ENCODE measurements at places on chromosomes 3 and 15.

DNA sequence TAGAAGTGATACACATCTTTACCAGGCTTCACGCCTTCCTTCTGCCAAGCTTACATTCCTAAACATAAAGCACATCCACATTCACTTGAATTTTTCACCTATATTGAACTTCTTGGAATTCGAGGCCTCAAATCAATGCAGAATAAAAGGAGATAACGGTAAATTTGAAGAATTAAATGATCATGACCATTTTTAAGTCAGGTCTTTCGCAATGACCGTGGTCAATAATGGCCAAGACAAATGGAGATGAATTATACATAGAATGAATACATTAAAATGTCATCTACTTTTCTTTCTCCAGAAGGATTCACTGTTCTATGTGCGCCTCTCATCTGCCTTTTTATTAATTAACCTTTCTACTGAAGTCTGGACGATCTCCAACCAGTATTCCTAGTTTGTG, 5.3 kb upstream of the GOLGA8A start:
- no peak for DNase-seq

DNA sequence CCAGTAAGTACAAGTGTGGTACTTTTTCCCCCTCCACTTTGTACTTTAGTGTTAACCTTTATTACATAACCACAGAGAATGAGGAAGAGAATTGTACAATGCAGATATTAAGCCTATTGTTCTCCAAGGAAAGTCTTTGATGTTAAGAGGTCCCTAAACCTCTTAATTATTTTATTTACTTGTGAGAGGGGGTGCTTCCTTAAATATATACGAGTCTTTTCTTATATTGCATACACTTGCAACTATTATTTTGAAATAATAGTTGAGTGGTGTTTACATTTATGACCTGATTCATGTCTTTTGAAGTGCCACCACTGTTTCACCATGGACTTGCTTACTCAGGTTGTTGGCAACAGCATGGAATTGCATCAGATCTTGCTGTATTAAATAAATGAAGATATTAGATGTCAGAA, 10.1 kb downstream of the USP3 start:
- DNase-seq: no peak

DNA sequence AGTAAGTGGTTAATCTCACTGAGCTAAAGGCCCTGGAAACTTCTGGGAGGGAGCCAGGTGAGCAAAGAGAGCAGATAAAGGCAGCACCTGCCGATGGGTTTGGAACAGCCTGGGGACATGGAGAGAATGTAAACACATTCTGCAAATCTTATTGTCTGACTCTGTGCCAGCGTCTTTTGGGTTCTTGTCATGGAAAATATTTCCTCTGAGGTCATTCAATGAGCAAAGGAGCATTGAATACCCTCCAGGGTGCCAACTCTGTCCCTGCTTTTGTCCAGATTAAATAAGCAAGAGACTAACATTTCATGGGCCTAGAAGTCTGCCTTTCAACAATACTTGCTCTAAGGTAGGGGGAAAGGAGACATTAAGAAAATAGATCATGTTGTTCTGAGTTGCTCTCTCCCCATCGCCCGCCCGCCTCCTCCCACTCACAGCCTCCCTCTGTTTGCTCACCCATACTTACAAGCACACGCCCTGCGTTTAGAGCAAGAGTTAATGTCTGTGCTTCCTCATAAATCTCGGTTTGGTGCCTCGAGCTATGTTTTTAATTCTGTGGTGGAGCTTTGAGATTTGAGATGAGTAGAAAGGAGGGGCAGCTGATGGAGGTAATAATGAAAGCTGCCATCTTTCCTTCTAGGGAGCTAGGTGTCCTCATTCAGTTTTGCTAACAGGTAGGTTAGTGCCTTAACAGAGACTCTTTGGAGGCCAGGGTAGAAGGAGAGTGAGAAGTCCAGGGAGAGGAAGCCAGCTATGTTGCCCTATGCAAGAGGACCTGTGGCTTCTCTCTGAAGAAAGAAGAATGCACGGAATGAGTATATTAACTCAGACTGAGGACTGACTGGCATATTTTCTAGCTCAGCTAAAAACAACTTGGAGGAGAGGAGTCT, 132.9 kb downstream of the TPRG1 start:
- DNase-seq: no peak

DNA sequence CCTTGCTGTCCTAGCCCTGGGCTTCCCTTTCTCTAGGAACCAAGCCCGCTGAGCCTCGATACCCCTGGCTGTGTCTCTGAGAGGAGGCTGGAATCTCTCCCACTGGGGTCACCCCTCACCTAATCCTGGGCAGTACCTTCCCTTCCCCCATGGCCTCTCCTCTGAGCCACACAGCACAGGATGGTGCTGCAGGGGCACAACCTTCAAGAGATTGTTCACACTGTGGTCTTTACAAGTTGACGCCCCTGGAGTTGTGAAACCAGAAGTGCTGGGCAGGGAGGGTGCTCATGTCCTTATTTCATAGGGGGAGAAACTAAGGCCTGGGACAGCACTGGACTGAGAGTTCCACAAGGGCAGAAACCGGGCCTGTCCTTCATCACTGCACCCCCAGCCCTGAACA, 70.9 kb upstream of the TMEM115 start:
- no peak for DNase-seq

- DNase-seq: no peak
These were observed 415.2 kb upstream of the FRG2C start for GRCh38 chr3:75248974-75249373.

DNA sequence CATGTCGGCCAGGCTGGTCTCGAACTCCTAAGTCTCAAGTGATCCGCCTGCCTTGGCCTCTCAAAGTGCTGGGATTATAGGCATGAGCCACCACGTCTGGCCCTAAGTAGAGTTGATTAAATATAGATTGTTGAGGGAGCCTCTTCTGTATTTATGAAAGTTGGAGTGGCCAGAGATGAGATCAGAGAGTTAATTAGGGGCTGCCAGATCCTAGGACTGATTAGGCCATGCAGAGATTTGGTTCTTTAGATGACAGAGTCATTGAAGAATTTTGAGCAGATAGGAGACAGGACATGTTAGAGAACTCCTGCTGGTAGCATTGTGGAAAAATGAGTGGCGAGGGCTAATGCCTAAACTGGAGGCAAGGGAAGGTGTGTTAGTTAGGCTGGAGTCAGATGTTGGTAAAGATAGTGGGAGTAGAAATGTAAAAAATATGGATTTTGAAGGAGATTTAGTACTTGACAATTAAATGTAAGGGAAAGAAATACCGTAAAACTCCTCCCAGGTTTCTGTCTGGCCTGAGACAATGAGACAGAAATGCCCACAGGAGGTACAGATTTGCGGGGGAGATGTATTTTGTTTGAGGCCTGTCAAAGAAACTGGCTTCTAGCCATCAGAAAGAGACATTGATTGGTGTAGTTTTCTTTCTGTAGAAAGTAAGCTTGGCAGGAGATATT, 23.4 kb downstream of the SACM1L start:
- DNase-seq: no peak

DNA sequence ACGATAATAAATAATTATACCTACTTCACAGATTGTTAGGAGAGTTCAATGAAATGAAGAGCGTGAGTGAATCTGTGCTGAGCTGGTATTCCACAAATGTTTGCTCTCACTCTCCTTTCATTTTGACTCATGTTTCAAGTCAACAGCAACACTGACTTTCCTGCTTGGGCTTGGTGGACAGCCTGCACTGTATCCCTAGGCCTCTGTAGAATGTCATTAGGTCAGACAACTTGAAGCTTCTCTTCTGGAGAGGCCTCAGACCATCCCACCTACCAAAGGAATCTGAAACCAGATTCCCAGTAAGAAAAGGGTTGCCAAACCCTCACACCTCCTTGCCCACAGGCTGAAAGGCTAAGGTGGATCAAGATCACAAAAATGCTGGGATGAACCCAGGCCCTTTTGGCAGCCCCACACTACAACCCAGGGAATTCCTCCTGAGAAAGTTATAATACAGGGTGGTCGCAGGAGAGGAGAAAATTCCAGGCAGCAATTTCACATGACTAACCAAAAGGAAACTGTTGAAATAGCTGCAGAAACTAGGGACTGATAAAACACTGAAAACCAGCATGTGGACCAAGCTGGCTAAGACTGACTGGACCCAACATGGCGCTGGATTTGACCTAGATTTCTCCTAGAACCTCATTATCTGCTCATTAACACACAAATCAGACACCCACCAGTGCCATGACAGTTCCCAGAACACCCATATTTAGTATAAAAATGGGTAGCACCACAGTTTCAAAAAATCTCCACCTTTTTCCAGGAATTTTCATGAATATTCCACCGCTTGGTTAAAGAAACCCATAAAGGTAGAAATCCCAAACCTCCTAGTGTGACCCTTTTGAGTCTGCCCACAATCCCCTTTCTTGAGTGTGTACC, 57.0 kb upstream of the ZNF148 start:
- no peak for DNase-seq

- DNase-seq: no peak
These were observed 304.6 kb upstream of the TRIM42 start for GRCh38 chr3:140373234-140373633.

DNA sequence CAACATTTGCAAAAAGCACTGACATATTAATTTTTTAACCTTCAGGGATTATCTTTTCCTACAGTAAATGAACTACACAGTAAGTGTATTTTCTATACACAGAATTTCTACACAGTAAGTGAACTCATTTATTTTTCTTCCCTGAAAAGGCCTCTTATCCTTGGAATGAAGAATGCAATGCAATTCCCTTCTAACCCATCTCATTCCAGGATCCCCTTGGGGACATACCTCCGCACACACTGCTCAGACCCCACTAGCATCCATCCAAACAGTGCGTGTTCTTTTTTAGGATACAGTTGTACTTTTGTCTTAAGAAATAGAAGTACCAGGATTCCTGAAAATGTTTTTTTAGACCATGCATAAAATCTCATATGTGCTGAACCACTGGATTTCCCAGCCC, 152.8 kb downstream of the UACA start:
- no peak for DNase-seq

GRCh38 chr3:53255775-53256703, at the start of gene TKT:
TSS of gene TKT (minus strand) at chr3:53256022. CDS start at chr3:53255942, 80 bp downstream.
- DNase-seq: peak; percentile 78

DNA sequence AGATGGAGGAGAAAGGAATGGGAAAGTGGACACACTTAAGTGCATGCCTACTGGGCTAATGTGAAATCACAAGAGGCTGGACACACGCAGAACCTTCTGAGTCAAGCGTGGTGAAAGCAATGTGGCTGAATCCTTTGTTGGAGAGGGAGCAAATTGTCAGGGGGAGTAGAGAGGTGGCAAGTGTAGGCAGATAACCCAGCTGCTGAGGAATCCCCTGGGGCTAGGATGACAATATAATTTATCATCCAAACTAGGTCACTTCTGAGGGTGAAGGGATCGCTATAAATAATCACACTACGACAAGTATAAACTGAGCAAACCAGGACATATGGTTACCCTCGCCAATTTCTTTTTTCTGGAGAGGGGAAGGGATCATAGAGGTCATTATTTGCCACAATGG, 28.7 kb downstream of the TAMM41 start:
- DNase-seq: no peak

GRCh38 chr3:17070161-17070959, 185.6 kb downstream of the PLCL2 start:
- DNase-seq: no peak

GRCh38 chr3:130384476-130385025, 39.1 kb downstream of the COL6A5 start:
- no peak for DNase-seq

DNA sequence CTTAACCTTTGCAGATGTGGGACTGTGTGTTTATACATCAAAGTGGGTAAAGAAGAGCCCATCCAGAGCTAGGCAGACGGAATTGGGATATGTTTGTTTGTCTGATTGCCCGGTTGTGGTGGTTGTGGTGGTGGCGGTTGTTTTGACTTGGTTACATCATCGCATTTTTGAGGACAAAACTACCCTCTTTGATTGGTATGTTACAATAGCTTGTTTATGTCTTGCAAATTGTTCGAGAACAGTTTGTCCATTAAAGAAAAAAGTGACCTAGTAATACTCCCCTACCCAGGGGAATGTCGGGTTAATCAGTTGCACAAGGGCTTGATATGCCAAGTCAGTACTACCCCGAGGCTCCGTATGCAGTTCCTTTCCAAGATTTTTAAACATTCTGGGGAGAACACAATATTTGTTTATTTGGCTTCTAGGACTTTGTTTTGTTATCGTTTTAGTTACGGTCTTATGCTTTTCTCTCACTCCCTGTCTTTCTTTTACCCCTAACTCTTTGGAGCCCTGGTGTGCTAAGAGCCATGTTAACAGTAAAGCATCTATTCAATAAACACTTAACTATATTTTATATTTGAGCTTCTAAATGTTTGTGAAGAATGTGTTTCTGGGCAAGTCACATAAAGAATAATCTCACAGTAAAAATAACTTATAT, 315.4 kb downstream of the LPP start:
- no peak for DNase-seq

DNA sequence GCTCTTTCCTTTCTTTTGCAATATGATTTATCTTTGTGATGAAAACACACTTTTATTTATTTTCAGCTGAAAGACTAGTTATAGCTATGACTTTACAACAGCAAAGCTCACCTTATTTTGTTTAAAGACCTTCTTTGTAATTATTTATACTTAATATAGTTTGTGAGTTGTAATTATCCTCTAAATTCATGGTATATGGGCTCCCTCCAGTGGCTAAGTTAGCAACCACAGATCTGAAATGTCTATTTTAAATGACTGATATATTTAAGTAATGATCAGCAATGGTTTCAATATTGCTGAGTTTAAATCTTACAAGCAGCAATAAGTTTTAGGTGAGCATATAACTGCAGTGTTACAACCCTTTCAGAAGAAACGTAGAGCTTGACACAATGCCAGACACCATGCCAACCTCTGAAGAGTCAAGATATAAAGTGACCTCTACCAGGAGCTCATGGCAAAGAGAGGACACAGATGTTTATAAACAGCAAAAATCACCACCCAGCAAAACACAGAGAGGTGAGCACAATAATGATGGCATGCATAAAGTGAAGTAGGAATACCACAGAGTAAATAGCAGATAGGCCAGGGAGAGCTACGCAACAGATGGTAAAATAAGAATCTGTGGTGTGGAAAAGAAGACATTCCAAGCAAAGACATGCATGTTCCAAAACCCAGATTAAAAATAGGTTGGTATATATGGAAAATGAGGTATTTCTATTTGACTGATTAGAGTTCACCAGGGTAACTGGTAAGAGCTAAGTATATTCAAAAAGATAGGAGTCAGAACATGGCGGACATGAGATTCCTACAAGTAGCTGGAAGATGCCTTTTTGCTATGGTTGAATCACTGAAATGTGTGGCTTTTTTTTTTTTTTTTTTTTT, 143.7 kb upstream of the ZNF385D start:
- DNase-seq: no peak

DNA sequence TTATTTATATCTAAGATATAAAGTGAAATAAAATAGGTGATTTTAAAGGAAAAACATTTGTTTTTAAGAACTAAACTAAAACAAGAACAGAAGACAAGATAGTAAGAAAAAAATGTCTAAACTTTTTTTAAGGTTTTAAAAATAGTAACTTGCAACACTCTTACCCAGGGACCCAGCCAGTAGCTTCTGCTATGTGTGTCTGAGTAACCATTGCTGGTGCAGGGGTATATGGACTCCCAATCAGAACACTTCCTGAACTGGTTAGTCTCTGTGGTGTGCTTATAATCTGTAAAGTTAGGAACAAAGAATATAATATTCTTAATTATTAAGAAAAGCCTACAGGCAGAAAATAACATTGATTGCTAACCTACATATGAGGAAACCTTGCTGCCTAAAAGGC, 118.4 kb downstream of the ATP1B3 start:
- DNase-seq: no peak

GRCh38 chr3:134300520-134300919, 49.9 kb upstream of the RYK start:
- no peak for DNase-seq

Measured in stimulated activated CD4-positive, alpha-beta T cell treated with anti-CD3 and anti-CD28 coated beads, Interleukin-2, amount 100 ng/mL, for 48 hours (primary cell).